ENCODE measurements at places on chromosomes 6 and 20. TPM values are rescaled to one million over a fixed set of nuclear protein-coding genes. Genes with fewer than 3 reads are reported as not detected.

Gene ZNF334
- 21.4 TPM for total RNA-seq

Gene EFCAB8
- not detected for total RNA-seq

Gene SLX4IP
- 8.8 TPM for total RNA-seq

Gene CLDN20
- total RNA-seq, result not detected

Gene SYNJ2
- total RNA-seq, result 2.9 TPM

Gene PEX3
- 12.6 TPM for total RNA-seq

DNA sequence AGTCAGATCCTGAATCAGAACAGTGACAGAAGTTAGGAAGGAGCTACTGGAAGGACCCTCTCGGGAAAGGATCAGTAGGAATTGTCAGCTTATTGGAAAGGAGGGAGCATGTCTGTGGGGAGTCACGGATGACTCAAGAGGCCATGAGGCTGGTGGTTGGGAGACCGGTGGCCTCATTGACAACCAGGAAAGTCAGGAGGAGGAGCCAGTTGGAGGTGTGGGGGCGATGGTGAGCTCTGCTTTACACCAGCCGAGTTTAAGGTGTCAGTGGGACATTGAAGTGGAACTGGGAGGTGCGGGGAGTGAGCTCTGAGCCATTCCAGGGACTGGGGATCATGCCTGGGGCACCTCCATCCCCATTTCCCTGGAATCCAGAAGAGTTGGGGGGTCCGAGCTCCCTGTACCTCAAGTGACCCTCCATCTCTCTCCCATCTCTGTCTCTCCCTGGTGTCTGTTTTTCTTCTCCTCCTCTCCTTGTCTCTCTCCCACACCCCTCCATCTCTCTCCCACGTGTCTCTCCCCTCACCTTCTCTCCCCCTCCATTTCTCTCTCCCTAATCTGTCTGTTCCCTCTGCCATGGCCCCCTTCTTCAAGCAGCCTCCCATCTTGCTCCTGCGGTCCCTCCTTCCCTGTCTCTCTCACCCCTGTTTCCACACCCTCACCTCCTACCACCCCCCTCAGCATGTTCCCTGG is 14.3 kb upstream of the ZBTB9 start:
- peak overlapping the region; percentile 57 for H3K27ac ChIP-seq
- no peaks in the 10 kb centered on the region for H3K27me3 ChIP-seq
- peak overlapping the region; percentile 26 for H3K4me3 ChIP-seq
- DNase-seq, result no peak
- peaks cover 7% of the 10 kb centered on the region for H3K36me3 ChIP-seq

DNA sequence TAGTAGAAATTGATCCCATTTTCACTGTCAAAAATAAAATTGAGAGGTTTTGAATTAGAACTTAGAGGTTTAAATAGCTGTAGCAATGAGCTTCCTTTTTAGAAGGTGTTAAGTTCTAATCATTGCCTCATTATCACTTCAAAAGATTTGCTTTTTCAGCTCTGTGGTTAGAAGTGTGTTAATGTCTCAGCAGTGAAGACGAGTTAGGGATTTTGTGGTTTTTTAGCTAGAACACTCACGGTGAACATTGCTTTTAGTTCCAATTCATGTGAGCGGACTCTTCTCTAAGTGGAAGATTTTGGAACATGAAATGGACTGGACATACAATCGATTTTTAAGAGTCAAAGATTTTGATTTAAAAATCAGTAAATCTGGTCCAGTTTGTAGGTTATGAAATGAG is 12.7 kb upstream of the IFNGR1 start:
- H3K36me3 ChIP-seq, result no peaks in the 10 kb centered on the region
- DNase-seq, result no peak
- peaks cover 5% of the 10 kb centered on the region for H3K27me3 ChIP-seq
- H3K4me1 ChIP-seq, result no peaks in the 10 kb centered on the region
- no peak overlapping the region for H3K4me3 ChIP-seq

GRCh38 chr20:50670126-50670862 is 21.0 kb downstream of the RIPOR3 start:
- DNase-seq, result no peak
- no peak overlapping the region for H3K4me3 ChIP-seq
- H3K27me3 ChIP-seq, result no peaks in the 10 kb centered on the region
- H3K4me1 ChIP-seq, result peaks cover 12% of the 10 kb centered on the region
- H3K27ac ChIP-seq, result no peak overlapping the region
- H3K36me3 ChIP-seq, result no peaks in the 10 kb centered on the region

GRCh38 chr6:115613488-115613887 is 447.2 kb downstream of the FRK start:
- no peaks in the 10 kb centered on the region for H3K36me3 ChIP-seq
- no peak overlapping the region for H3K27ac ChIP-seq
- H3K4me1 ChIP-seq, result peaks cover 17% of the 10 kb centered on the region
- peaks cover 5% of the 10 kb centered on the region for H3K27me3 ChIP-seq
- DNase-seq, result no peak

DNA sequence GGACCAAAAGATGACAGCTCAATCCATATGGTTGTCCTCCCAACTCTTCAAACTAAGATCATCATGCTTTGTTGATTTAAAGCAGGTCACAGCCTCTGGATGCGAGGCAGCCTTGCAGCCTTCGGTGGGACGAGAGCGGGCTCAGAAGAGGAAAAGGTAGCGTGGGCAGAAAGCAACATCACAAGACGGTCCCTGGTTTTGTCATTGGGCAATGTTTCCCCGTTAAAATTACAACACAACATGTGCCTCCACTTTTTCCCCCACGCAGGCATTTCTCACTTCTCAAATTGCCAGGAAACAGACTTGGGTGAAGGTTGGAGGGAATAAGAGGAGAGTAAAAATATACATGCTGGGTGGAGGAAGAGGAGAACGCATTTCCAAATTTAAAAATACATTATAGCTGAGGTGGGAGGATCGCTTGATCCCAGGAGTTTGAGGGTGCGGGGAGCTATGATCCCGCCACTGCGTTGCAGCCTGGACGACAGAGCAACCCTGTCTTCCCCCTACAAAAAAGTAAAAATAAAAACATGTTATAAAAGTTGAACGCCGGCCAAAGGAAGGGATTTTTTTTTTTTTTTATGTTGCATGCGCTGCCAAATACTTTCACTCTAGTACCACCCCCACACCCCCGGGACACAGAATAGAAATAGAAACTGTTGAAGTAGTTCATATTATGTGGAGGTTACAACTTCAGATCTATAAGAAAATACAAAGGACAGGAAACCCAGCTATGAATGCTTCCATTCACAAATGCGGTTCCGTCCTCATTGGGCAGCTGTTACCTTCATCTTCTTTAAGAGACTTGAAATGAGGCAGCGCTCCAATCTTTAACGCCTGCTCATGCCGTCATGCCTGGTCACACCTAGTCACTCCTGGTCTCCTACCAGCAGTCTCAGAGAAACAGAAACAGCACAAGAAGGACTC is 13.9 kb upstream of the NAA20 start:
- peak overlapping the region; percentile 13 for H3K4me3 ChIP-seq
- DNase-seq, result no peak
- peak overlapping the region; percentile 61 for H3K27ac ChIP-seq
- no peaks in the 10 kb centered on the region for H3K36me3 ChIP-seq
- H3K27me3 ChIP-seq, result no peaks in the 10 kb centered on the region
- peaks cover 23% of the 10 kb centered on the region for H3K4me1 ChIP-seq

DNA sequence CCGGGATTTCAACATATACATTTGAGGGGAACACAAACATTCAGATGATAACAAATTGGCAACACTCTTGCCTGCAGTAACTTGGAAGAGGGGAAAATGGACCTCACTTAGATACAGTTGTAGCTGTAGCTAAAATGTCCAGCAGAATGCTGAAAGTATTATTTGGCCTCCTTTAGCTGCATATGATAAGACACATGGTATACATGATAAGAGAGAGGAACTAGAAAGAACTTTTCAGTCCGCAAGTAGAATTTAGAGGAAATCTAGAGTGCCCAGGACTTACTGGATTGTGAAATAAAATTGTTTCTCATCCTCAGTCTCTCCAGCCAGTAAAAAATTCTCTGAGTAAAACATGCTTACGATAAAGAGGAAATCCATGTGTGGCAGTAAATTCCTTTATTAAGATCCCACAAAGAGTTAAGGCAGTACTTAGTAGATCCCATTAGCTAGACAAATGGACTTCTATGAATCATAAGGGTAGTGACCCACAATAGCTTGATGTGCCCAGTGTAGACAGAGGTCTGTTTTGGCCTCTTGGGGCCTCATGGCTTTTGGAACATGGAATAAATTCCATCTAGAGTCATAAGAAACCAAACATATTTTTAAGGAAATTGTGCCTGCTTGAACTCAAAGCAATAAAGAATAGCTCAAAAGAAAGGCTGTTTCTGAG is 87.9 kb upstream of the RBM24 start:
- H3K27me3 ChIP-seq, result peaks cover 2% of the 10 kb centered on the region
- no peak overlapping the region for H3K27ac ChIP-seq
- no peak for DNase-seq
- H3K36me3 ChIP-seq, result no peaks in the 10 kb centered on the region
- H3K4me3 ChIP-seq, result no peak overlapping the region

DNA sequence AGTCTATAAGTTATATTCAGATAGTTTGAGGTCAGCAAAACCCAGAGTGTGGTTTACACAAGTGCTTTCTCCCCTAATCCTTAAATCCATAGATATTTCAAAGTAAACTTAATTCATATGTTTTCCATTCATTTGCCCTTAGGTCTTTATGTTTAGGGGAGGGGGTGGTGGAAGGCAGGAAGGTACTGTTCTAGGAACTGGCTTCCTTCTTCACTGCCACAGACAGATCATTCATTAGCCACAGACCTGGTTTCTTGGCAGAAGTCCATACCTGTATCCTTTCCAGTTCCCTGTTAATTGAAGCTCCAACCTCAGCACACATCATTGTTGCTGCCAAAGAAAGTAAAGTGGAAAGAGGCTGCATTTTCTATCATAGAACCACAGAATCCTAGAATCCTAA is 123.0 kb downstream of the AIG1 start:
- no peak overlapping the region for H3K27ac ChIP-seq
- no peak for DNase-seq
- H3K4me3 ChIP-seq, result no peak overlapping the region
- no peaks in the 10 kb centered on the region for H3K27me3 ChIP-seq
- peaks cover 4% of the 10 kb centered on the region for H3K4me1 ChIP-seq

DNA sequence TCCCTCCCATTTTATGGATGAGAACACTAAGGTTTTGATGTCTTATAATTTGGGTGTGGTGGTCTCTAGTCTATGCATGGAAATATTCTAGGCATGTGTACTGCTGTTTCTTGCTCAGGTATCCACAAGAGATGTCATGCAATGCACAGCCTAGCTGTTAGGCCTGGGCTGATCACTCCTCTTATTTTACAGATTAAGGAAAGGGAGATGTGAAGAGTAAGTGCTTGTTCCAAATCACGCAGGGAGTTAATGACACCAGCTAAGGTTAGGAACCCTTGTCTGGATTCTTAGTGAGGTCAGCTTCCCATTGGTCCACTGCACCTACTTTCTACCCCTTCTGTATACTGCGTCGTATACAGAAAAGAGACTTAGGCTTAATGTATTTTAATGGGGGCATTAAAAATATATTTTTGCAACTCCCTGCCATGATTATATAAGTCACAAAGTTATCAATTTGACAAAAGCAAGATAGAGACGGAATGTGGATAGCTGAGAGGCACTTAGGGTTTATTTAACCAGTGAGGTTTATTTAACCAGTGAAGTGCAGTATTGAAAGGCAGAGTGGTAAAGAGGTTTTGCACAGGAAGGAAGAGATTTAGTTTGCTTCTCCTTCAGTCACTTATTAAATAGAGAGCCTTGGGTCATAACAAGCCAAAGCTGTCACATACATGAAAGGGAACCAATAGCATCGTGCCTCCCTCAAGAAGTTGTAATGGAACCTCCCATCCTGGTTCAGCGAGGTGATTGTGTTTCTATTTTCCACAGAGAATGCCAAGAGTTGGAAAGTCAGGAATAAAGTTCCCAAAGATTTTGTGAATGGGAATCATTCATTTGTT is 95.0 kb upstream of the FAM184A start:
- DNase-seq, result no peak
- no peaks in the 10 kb centered on the region for H3K36me3 ChIP-seq
- no peaks in the 10 kb centered on the region for H3K27me3 ChIP-seq
- no peak overlapping the region for H3K27ac ChIP-seq
- H3K4me3 ChIP-seq, result no peak overlapping the region

- DNase-seq, result no peak
- no peaks in the 10 kb centered on the region for H3K27me3 ChIP-seq
- H3K36me3 ChIP-seq, result no peaks in the 10 kb centered on the region
- no peaks in the 10 kb centered on the region for H3K4me1 ChIP-seq
- no peak overlapping the region for H3K27ac ChIP-seq
Observed at GRCh38 chr6:44641344-44642031, 254.0 kb downstream of the CDC5L start.
